Muscle of back (tissue), 13 donors: ENCODE measurements at places on chromosomes 3 and 15. TPM values are rescaled to one million over a fixed set of nuclear protein-coding genes. Genes with fewer than 3 reads are reported as not detected.

The GOLGA8T gene
- 0.20 TPM for polyA plus RNA-seq

The SAMD7 gene
- polyA plus RNA-seq: not detected

The CIB2 gene
- 18.7 TPM for polyA plus RNA-seq

The IL17RD gene
- polyA plus RNA-seq: 22.6 TPM

The PGBD4 gene
- polyA plus RNA-seq: 1.5 TPM

The ST3GAL6 gene
- 6.6 TPM for polyA plus RNA-seq

The MESD gene
- 20.8 TPM for polyA plus RNA-seq

The IMPG2 gene
- 1.4 TPM for polyA plus RNA-seq

The LSAMP gene
- polyA plus RNA-seq: 6.6 TPM

The C2CD4A gene
- 0.07 TPM for polyA plus RNA-seq

The PLSCR5 gene
- not detected for polyA plus RNA-seq

The KLHL25 gene
- 7.2 TPM for polyA plus RNA-seq

The GOLGA8R gene
- 3.0 TPM for polyA plus RNA-seq

The PPP1R14D gene
- polyA plus RNA-seq: not detected
